ENCODE measurements at places on chromosomes 4 and X.
A peak's percentile ranks its signal among the peaks of the same experiment; 100 is the strongest.

GRCh38 chr4:142238589-142238988, 602.2 kb downstream of the IL15 start:
- DNase-seq = no peak

DNA sequence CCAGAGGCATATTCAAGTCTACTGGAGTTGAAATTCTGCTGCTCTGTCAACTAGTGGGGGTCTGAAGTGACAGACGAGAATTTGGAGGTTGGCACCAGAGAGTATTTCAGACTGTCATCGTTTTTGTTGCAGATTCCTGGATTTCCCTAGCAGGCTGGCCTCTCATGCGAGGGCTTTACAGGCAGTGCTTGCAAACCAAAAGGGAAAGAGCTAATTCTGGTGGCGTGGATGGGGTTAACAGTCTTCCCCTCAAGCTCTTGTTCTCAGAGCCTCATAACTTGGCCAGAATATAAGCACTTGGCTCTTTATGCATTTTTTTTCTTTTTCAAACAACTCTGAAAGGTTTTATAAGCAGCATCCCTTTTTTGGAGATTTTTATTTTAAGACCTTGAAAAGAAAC, at the start of gene SPARCL1:
Gene SPARCL1 (minus strand): TSS at position 190 of the 400 bp plus-strand sequence. CDS start 29,802 bp downstream, outside the sequence.
- no peak for DNase-seq

GRCh38 chr4:174086829-174087799, 196.4 kb downstream of the FBXO8 start:
- DNase-seq = no peak

- DNase-seq = no peak
Observed at GRCh38 chrX:23031600-23031999, 31.8 kb downstream of the DDX53 start.

GRCh38 chr4:70704931-70705182, 16.5 kb downstream of the UTP3 start:
- DNase-seq = no peak

GRCh38 chr4:146481246-146481645, 40.5 kb downstream of the SLC10A7 start:
- DNase-seq = no peak

- no peak for DNase-seq
Observed at GRCh38 chr4:151359576-151359975, 34.2 kb upstream of the SH3D19 start.

DNA sequence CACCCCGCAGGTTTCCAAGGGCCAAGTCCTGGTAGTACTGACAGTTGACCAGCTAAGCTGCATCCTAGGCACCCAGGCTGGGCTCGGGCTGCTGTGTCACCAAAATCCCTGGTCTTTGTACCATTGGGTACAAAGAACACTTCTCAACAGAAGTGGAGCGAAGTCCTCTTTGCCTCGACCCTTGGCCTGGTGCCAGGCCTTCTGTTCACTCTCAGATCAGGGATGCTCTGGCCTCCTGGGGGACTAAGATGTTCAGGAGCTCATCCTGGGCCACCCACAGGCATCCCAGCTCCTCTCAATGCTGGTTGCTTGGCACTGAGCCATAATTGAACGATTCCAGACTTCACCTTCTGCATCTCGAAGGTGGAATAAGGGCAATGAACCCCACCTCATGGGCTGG, 13.8 kb upstream of the SLC2A9 start:
- DNase-seq = no peak

GRCh38 chr4:41835321-41835995, 86.9 kb upstream of the PHOX2B start:
- no peak for DNase-seq

DNA sequence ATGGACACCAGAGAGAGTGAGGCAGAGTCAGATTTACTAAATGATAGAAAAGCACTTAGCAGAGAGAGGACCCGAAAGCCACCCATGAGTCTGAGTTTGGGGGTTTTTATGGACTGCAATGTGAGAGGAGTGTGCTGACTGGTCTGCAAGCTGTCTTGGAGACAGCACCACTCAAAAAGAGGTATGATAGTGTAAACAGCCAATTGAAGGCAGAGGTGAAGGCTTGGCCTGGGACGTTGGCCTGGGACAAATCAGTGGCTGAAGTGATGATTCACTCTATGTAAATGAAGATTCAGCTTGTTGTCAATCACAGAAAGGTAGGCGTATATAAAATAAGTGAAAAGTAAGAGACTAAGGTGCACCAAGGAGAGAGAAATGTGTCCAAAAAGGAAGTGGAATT, 217.6 kb upstream of the ZFP42 start:
- no peak for DNase-seq

- no peak for DNase-seq
Observed at GRCh38 chr4:190015538-190016368, 11.3 kb downstream of the FRG2 start.

- peak; percentile 55 for DNase-seq
Observed at GRCh38 chr4:73922766-73923630, 53.8 kb downstream of the CXCL1 start.

GRCh38 chr4:24380957-24381665, 203.2 kb downstream of the DHX15 start:
- no peak for DNase-seq

DNA sequence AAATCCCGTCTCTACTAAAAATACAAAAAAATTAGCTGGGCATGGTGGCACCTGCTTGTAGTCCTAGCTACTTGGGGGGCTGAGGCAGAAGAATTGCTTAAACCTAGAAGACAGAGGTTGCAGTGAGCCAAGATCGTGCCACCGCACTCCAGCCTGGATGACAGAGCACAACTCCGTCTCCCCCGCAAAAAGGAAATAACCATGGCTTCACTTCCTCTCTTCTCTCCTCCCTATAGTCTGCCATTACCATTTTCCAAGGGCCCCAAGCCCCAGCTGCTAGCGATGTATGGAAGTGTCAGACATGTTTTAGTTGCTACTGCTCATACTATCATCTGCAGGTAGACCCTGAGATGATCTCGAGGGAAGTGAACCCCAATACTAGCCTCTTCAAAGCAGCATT, 177.3 kb upstream of the FAM9B start:
- DNase-seq = no peak

- no peak for DNase-seq
Observed at GRCh38 chrX:77453190-77453589, 6.0 kb downstream of the FGF16 start.

DNA sequence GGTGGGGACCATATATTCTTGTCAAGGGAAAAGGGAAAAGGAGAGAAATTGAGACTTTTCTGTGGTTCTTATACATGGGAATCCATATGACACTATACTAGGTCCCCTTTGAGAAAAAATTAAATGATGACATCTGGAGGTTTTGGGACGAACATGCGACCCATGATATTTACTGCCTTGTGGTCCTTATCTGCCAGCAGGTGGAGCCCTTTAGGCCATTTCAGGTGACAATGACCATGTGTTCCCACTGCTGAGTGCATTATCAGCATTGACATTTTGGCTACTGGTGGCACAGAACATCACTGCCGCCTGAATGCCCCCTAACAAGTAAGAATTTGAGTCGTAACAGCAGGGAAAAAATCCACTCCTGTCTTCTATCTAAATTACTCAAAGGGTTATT, 843.4 kb downstream of the FSTL5 start:
- no peak for DNase-seq

GRCh38 chr4:150032541-150032940, 45.7 kb upstream of the DCLK2 start:
- DNase-seq = no peak

DNA sequence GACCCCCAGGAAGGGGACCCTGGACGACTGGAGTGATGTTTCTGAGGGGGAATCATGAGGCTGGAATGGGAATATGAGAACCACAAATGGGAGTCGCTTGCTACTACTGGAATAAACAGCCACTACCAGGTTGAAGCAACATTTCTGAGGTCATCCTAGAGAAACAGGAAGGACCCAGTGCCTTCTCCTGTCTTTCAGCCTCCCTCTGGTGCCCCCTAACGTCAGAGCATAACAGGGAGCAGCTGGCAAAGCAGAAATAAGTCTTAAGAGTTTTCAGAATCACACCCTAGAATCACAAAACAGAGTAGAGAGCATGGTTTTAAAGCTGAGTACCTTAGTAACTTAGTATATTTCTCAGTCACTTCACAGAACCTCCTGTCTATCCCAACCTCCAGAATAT, 347.8 kb upstream of the PITX2 start:
- DNase-seq = peak; percentile 8

All from astrocyte of the cerebellum (primary cell).